ENCODE measurements at places on chromosomes 1 and 21.
A peak's percentile ranks its signal among the peaks of the same experiment; 100 is the strongest.

GRCh38 chr1:156417401-156418020 is 48.5 kb downstream of the RHBG start:
- no peak for DNase-seq

DNA sequence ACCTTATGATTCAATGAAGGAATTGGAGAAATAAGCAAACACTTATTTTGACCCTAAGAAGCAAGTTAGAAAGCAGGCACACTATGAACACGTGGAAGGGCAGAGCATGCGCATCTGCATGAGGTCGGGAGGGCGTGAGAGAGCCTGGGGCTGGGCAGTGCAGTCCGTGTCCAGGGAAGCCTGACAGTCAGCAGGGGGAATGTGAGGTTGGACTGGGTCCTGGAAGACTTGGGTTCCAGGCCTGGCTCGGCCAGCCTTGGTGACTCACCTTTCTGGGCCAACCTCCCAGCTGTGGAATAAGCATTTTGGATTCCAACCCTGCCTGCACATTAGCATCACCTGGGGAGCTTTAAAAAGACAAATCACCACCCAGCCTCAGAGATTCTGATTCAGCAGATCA is 26.6 kb upstream of the LMX1A start:
- no peak for DNase-seq

DNA sequence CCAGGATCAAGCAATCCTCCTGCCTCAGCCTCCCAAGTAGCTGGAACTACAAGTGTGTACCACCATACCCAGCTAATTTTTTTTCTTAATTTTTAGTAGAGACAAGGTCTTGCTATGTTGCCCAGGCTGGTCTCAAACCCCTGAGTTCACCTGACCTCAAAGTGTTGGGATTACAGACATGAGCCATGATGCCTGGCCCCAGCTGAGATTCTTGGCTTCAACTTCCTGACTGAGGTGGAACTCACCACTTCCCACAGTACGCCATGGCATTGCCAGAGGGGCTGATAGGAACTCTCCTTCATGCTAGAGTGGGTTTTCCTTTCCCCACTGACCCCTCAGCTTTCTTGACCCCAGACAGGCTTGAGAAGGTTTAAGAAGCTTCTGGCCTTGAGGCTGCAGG is 251.0 kb upstream of the CSF3R start:
- DNase-seq, result no peak

- no peak for DNase-seq
These were observed 170.3 kb downstream of the RGS7 start for GRCh38 chr1:241186716-241187115.

GRCh38 chr1:201184307-201185122 is 6.1 kb upstream of the IGFN1 start:
- peak; percentile 18 for DNase-seq

- DNase-seq, result no peak
These were observed 195.7 kb upstream of the RAB4A start for GRCh38 chr1:229075217-229075616.

DNA sequence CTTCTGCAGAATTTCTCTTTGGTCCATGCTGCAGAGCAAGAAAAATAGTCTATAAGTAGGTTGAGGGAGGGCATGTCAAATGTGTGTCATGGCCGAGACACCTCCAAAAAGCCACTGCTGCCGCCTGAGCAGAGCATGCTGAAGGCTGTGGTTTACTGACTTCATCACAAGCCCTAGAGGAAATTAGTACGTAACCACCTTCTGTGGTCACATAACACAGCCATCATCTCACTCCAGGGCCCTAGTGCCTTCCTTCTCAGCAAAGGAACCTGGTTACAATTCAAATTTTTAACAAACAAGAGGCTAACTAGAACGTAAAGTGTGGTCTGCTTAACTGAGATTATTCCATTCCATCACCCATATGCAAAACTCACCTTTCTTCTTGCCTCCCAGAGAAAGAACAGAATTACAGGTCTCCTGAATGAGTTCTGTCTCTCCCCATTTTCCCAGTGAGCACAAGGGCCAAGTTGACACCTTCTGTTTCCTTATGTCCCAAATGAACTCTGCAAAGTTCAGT is at the start of gene PTPN22:
PTPN22 (minus strand) TSS at position 116 of the 517 bp plus-strand sequence.
- no peak for DNase-seq

GRCh38 chr1:210464519-210465039 is 135.9 kb downstream of the HHAT start:
- DNase-seq, result no peak

DNA sequence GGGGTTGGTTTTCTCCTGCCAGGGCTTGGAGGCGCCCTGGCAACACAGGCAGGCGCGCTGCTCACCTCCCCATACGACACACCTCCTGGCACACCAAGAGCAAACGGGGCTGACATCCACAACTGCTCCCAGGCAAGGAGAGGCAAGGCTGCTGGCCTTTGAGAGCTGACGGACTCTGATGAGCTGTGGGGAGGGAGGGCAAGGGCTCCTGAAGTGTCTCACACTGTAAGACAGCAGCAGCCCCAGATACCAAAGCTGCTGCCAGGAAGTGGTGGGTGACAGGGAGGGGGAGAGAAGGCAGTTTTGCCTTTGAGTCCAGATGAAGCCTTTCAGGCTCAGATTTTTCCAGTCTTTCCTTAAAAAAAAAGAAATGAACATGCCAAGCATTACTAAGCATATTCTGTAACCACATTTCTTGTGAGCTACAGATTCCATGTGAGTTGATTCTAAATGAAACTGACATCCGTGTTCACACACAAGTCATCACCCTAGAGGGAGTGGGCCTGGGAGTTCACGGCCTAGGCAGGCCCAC is 24.3 kb downstream of the PGBD5 start:
- no peak for DNase-seq

- DNase-seq, result no peak
These were observed 106.5 kb downstream of the DISC1 start for GRCh38 chr1:231733063-231733462.

GRCh38 chr1:173112129-173112528 is 61.4 kb upstream of the TNFSF18 start:
- no peak for DNase-seq

GRCh38 chr1:114155706-114156105 is 2.0 kb upstream of the SYT6 start:
- DNase-seq, result no peak

DNA sequence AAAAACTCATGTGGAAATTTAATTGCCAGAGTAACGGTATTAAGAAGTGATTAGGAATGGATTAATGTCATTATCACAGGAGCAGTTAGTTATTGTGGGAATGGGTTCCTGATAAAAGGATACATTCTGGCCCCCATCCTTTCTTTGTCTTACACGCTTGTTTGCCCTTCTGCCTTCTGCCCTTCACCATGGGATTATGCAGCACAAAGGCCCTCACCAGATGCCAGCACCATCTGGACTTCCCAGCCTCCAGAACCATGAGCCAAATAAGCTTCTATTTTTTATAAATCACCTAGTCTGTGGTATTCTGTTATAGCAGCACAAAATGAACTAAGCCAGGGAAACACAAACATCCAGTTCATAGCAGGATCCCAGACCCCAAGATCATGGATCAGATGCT is 33.9 kb upstream of the POU2F1 start:
- DNase-seq, result no peak

- no peak for DNase-seq
These were observed 2.8 kb upstream of the HPCAL4 start for GRCh38 chr1:39694026-39694425.

DNA sequence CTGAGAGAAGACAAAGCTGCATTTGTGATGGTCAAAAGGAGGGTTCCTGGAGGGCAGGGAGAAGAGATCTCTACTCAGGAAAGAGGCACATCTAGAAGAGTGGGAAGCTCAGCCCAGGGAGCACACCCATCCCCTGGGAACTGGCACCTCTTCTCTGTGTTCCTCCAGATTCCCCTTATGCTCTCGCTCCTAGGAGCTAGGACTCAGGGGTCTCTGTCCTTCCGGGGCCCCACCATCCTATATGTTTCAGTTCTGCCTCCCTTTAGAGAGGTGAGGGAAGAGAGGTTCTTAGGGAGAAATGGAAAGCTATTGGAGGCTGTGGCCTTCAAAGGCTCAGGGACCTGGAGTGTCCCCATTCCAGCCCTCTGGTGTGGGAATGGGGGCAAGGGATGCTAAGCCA is 4.6 kb upstream of the PPM1J start:
- no peak for DNase-seq

GRCh38 chr1:117672756-117673155 is 66.9 kb downstream of the TENT5C start:
- no peak for DNase-seq

DNA sequence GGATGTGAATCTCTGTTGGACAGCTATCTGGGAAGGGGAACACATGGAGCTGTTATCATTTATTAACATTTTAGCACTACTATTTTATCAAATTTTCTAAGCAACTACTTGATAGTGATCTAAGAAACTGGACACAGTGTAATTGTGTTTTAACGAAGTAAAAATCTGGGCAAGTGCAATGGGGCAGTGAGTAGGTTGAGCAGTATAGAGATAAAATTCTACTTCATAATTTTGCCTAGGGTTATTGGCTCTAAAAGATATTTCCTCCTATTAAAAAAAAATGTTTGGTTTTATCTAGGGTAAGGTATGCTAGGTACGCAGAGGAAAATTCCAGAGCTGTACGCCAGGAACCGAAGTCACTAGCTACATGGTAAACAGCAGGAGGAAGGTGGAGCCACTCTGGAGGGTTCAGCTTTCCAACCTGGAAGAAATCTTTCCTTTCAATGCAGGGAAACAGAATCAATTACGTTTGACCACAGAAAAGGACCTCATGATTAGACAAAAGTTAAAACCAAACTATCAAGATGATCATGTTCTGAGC is 43.3 kb downstream of the BCAR3 start:
- no peak for DNase-seq

All from NCI-H345 (cell line).